ENCODE measurements at places on chromosomes 4 and X.

DNA sequence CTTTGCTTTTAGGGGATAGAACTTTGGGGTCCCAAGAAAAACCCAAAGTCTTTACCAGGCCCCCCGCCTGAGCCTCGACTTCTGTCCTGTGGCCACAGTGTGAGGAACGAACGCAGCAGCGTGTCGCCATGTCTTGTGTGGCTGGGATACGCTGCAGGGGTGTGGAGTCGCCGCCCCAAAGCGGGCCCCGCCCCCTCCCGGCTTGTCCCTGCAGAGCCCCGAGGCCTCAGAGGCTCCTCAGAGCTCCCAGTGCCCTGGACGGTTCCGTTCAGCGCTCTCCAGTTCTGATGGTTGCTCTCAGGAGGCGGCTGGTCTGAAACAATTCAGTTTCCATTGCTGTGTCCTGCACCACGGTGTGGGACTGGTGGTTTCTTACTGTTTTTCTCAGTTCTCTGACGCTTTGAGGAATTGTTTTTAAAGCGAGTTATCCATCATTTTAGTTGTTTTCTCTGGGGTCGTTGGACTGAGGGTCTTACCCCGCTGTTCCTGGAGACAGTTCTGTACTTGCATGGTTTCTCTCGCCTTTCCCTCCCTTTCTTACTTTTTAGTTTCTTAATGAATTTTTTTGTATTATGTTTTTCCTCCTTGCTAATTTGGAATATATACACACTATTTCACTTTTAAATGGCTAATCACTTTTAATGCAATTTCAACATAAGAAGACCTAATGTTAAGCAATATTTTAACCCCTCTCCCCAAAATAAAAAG, 1.6 kb upstream of the IDUA start:
- DNase-seq: no peak

DNA sequence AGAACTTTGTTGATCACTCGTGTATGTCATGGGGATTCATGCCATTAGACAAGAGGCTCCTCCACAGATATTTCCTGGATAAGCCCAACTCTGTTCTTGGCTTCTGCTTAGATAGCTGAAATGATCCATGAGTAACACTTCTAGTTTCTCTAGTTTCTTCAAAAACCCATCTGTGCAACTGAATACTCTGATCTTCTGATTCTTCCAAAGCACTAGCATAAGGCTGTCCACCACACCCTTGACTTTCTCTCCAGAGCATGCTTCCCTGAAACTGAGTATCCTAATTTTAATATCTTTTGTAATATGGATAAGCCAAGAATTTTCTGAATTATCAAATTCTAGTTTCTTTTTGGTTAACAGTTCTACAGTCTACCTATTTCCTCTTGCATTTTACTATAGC, 118.6 kb upstream of the TAPT1 start:
- no peak for DNase-seq

DNA sequence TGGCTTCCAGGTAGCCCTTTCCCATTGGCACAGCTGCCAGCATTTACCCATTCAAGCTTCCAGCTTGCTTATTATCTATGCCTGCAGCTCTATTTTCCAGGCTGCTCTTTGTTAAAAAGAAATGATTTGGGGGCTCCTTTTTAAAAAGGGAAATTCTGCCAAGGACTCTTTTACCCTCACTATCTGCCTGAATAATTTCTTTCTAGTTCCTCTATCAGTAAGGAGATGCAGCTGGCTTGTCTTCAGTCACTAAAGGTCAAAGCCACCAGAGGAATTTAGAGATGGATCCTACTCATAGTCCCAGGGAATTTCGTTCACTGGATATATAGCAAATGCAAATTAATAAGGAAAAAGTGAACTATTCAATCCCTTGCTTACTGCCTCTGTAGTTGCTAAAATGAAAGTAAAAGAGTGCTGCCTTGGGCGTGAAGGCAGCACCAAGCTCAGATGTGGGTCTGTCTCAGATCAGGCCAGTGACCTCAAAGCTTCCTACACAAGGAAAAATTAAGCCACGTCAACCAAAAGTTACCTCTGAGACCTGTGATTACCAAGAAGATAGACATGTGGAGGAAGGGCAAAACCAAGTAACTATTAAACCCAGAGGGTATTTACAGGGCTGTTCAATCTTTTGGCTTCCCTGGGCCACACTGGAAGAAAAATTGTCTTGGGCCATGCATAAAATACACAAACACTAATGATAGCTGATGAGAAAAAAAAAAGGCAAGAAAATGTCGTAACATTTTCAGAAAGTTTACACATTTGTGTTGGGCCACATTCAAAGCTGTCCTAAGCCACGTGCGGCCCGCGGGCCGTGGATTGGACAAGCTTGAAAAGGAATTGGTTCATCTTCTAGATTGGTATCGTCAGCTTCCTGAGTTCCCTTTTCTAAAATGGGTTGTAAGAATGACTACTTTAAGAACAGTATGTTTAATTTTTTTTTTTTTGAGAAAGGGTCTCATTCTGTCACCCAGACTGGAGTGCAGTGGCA, 5.3 kb downstream of the ARSF start:
- no peak for DNase-seq

DNA sequence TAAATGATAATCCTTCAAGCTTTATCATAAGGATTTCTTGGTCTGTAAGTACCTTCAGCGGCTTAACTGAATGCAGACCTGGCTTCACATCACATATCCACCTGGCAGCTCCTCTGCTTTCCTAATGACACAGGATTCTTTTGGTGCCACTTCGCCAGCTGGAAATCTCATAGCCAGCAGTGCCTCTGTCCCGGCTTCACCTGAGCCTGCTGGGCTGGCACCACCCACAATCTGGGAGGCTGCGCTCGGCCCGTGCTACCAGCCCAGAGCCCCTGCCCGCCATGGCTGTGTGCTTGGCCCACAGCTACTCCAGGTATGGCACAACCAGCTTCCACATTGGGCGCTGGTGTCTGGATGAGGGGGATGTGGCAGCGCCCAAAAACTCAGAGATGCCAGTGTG, 37.4 kb downstream of the SPRY1 start:
- DNase-seq: no peak

- DNase-seq: no peak
Observed at GRCh38 chrX:86023811-86024210, 23.5 kb downstream of the CHM start.

- DNase-seq: no peak
Observed at GRCh38 chr4:2304877-2305561, 43.1 kb upstream of the MXD4 start.

DNA sequence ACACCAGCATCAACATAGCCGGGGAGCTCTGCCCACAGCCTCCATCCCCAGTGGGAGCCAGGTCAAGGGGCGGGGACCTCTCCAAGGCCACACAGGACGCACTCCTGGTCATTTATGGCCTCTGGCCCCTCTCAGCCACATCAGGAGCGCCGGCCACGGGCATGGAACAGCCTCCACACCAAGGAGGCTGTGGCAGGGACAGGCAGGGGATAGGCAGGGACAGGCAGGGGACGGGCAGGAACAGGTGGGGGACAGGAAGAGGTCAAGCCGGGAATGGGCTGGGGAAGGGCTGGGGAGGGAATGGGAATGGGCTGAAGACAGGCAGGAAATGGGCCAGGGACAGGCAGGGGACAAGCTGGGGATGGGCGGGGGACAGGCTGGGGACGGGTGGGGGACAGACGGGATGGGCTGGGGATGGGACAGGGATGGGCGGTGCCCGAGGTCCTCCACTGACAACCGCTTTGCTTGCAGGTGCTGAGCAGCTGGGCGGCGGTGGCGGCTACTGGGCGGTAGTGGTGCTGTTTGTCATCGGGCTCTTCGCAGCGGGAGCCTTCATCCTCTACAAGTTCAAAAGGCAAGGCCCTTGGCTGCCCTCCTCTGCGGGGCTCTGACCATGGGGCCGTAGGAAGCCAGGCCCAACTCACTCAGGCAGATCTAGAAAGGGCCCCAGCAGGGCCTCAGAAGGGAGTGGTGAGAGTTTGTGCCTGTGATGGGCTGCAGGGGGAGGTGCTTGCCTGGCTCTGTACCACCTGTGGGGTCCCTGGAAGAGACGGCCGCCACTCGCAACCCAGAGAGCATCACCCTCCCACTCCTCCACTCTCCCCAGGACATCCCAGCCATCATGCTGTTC, 205.6 kb downstream of the AFAP1 start:
- no peak for DNase-seq

DNA sequence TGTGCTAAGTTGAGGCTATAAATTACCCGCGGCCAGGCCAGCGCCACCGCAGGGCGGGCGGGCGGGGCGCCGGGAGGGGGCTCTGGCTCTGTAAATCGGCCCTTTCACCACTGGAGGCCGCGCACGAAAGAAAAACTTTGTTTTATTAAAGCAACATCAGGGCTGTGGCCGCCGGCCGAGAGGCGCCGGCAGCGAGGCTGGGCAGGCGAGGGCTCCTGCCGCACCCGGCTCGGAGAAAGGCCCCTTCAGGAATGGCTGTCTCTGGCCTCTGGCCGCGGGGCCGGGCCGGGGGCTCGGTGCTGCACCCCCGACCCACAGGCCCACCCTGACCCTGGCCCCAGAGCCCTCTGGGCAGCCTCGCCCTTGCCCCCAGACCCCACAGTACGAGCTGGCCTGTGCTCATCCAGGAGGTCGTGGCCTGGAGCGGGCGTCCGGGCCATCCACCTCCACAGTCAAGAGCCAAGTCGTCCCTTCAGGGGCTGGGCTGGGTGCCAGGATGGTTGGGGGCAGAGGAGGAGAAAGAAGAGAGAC, 29.5 kb upstream of the FGFR3 start:
- DNase-seq: no peak

DNA sequence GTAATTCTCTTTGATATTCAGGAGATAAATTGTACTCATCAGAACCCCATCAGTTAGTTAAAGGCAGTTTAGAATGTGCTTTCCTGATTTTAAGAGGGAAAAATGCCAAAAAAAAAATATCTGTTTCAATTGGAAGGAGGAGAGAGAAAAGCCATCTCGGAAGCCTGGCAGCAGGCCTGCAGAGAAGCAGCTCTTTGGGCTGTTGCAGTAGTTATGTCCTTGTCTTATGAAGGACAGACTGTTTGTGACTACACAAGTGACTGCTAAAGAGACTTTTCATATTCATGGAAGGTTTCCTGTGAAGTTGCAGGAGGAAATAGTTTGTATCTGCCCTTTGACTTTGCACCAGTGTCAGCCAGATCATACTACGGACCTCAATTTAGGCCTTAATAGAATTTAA, 88.8 kb downstream of the DCLK2 start:
- no peak for DNase-seq
